ENCODE measurements at places on chromosomes 2 and 18.

DNA sequence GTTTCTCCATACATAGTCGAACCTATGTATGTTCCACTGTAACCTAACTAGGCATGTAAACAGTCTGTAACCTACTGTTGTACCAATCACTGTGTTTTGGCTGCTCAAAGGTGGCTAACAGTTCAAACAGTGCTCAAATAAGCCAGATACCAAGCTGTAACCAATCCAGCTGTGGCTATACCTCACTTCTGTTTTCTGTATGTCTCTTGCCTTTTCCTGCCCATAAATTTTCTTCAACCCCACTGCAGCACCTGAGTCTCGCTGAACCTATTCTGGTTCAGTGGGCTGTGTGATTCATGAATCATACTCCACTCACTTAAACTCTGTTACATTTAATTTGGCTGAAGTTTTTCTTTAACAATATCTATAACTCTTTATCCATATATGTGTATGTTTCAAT, 340.7 kb downstream of the LPIN1 start:
- DNase-seq, result no peak

- DNase-seq, result no peak
Observed at GRCh38 chr2:30979822-30980245, 158.4 kb downstream of the GALNT14 start.

DNA sequence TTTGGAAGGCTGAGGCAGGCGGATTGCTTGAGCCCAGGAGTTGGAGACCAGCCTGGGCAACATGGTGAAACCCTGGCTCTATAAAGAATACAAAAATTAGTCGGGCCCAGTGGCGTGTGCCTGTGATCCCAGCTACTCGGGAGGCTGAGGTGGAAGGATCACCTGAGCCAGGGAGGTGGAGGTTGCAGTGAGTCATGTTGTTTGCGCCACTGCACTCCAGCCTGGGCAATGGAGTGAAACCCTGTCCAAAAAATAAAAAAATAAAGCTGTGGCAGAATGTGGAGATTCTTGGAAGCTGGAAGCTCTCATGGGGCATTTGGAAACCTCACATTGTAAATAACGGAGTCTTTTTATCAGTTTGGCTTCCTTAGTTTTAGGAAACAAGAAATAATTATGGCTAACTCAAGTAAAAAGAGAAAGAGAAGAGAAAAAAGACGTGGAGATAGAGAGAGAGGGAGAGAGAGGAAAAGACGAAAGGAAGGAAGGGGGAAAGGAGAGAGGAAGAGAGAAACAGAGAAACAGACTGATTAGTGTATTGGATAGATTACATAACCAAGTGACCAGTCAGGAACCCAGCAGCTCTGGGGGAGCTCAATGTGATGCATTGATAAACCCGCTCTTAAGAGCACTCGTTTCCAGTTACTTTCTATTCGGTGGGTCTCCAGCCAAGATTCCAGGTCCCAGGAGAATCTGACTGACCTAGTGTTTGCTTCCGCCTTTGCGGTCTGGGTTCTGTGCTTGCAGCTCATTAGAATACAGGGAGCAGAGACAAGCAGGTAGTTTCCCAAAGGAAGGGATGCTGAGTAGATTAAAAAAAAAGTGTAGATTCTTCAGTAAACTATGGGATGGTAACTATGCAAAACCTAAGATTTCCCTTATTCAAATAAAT, 1.1 kb upstream of the SPAST start:
- DNase-seq, result peak; percentile 73

- DNase-seq, result peak; percentile 97
Observed at GRCh38 chr2:39696838-39697237, 31.1 kb downstream of the TMEM178A start.

DNA sequence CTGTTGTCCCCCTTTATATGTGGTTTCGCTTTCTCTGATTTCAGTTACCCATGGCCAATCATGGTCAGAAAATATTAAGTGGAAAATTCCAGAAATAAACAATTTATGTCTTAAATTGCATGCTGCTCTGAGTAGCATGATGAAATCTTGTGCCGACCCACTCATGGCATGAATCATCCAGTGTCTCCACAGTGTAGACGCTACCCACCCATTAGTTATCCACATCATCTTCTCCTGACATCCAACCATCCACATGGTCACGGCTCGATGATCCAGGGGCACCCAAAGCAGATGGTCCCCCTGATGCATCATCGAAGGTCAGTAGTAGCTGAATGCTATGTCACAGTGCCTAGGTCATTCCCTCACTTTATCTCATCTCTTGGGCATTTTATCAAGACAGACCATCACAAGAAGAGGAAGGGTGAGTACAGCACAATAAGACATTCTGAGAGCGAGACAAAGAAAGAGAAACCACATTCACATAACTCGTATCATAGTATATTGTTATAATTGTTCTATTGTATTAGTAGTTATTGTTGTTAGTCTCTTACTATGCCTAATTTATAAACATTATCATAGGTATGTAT, 44.1 kb upstream of the ACKR3 start:
- DNase-seq, result no peak

DNA sequence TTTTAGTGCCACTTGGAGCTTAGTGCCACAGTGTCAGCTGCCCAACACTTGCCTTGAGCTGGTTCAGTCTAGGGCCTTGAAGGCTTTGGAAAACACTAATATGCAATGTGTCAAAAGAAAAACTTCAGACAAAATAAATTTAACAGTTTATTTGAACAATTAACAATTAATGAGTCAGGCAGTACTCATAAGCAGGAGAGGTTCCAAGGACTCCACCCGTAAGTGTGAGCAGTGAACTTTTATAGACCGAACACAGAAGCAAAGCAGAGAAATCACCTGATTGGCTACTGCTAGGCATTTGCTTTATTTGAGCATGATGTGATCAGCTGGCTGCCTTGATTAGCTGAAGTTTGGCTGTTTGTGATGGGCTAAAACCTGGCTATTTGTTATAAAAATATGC, 49.5 kb upstream of the TBC1D8 start:
- DNase-seq, result no peak

DNA sequence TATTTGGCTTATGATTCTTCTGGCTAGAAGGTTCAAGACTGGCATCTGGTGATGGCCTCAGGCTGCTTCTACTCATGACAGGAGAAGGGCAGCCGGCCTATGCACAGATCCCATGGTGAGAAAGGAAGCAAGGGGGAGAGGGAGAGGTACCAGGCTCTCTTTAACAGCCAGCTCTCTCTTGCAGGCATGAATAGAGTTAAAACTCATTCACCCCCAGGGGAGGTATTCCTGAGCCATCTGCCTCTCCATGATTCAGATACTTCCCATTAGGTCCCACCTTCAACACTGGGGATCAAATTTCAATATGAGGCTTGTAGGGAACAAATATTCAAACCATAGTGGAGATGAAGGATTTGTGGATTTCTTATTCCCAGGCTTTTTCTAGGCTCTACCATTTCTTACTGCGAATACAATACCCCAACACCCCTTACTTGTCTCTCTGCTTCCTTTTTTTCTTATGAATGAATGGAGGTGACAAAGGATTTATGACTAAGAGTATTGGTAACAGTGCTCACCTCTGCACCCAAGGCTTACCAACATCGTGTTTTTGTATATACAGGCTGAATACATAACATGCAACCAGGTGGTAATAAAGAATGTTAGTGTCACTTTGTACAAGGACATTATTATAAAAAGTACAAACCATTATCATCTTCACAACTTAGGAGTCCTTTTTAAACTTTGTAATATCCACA, 454.6 kb upstream of the TRIB2 start:
- peak; percentile 8 for DNase-seq

DNA sequence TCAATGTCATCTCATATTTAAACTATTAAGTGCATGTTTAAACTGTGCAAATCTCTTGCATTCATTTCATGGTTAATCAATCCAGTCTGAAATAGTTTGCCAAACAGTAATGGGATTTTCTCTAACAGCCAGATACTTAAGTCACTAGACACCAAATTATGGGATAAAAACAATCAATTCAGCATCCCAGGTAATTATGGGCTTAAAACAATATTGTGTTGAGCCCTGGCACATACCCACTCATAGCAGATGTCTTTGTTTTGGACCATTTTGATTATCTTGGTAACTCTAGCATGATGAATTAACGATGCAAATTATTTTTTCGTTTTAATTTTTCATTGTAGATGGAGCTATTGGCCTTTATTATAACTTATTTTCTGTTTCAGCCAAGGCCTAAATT, 118.5 kb upstream of the CD302 start:
- DNase-seq, result no peak

GRCh38 chr2:119697290-119698020, 18.5 kb downstream of the TMEM177 start:
- no peak for DNase-seq

DNA sequence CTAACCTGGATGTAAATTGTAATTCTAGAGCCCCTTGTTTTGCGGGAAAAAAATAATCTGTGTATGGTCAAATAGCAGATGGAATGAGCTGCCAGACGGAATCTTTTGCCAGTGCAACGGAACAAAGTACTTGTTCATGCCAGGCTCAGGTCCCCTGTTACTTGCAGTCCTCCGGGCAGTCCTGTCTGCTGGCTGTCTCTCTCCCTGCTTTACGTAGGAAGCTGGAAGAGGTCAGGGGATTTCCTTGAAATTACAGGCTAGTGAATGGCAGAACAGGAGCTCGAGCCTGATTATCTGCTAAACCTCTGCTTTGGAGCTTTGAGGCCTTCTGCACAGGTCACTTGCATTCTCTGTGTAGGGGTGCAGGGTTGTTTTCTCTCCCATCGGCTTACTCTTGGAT, 54.8 kb downstream of the LRRFIP1 start:
- DNase-seq, result no peak

DNA sequence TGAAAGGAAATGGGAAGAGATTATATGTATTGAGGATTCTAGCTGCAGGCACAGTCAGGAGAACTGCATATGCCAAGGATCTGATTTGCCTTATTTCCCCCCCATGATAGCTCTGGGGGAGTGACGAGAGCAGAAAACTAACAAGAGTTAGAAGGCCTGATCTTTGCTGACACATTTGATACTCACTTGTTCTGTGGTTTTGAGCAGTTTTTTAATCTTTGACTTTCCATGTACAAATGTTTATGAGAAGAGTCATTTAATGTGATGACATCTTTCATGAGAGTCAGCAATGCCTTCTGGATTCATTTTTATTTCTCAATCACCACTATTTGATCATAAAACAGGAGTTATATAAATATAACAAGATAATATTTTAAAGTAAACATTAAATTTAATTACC, 12.7 kb upstream of the SERPINB7 start:
- no peak for DNase-seq

GRCh38 chr2:196927376-196928225, 1.1 kb upstream of the PGAP1 start:
- DNase-seq, result peak; percentile 65

- DNase-seq, result no peak
Observed at GRCh38 chr2:240646900-240647502, 21.7 kb downstream of the GPR35 start.

GRCh38 chr2:101342625-101343008, 34.1 kb upstream of the RNF149 start:
- DNase-seq, result no peak

- no peak for DNase-seq
Observed at GRCh38 chr2:39468579-39469451, 31.7 kb upstream of the MAP4K3 start.

DNA sequence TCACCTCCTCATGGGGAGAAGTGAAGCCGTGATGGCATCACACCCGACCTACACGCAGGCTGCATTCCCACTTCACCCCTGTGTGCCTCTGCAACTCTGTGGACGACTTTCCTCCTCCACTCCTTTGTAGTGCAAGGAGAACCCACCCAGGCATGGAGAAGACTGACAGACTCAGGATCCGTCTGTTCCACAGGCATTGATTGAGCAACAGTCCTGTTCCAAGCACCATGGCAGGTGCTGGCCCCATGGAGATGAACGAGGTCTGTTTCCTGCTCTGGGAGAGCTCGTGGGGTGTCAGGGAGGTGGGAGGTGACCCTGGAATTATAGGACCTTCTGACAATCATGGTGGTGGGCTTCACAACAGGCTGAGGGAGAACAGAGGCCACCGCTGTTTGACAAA, 284.7 kb upstream of the HDAC4 start:
- no peak for DNase-seq

GRCh38 chr2:236568922-236569572, 578 bp upstream of the ACKR3 start:
- no peak for DNase-seq

GRCh38 chr2:137525132-137525531, 439.1 kb upstream of the HNMT start:
- DNase-seq, result no peak

GRCh38 chr18:70758780-70759179, 469.9 kb downstream of the SOCS6 start:
- DNase-seq, result no peak

GRCh38 chr2:70340761-70341476, 39.1 kb upstream of the FAM136A start:
- peak; percentile 50 for DNase-seq

GRCh38 chr2:204931562-204931961, 386.3 kb downstream of the PARD3B start:
- DNase-seq, result no peak

DNA sequence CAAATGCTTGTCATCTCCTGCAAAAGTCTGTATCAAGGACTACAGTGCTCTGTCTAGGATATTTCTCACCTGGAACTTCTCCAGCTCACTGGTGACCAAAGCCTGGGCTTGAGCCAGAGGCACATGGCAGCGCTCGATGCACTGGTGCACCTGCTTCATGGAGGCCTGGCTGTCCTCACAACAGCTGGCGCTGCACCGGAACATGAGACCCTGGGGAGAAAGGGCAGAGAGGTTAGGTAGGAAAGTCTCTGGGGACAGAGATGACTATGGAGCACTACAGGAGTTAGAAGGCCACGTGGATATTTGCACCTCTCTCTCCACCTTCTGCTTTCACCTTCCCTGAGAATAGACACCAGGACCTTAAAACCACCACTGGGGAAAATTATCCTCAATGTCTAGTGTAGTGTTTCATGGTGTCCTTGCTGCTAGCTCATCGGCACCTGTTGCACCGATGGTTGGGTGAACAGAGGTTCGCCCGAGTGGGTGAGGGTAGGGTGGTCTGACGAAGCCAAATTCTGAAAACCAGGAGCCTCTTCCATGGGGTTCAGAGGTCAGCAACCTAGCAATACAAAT, 1.0 kb downstream of the FAM136A start:
- no peak for DNase-seq

DNA sequence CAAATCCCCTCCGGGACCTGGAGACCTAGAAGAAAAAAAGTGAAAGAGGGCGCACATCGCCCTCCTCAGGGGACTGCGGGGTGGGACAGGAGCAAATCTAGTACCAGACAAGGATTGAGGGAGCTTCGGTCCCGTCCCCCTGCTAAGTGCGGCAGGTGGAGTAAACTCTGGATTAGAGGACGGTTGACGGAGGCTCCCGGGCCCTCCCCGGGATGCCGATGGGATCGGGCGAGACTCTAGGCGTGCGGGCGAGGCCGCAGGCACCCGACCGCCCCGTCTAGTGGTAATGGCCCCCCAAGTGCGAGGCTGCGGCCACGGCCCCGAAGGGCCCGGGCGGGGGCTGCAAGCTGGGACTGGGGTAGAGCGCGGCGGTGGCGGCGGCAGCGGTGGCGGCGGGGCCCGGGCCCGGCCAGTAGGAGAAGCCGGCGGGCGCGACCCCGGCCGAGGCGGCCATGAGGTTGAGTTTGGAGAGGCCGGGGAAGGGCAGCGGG, 3.5 kb downstream of the FEV start:
- no peak for DNase-seq

- DNase-seq, result no peak
Observed at GRCh38 chr2:59073286-59073685, 832.2 kb upstream of the FANCL start.

GRCh38 chr2:196068271-196069209, at the start of gene DNAH7:
Gene DNAH7 (minus strand): TSS chr2:196068837. CDS start chr2:196068711, 126 bp downstream.
- DNase-seq, result peak; percentile 68

- DNase-seq, result peak; percentile 51
Observed at GRCh38 chr2:163466331-163467250, 269.2 kb downstream of the FIGN start.
